ENCODE measurements at places on chromosomes 12 and 14. TPM values are rescaled to one million over a fixed set of nuclear protein-coding genes. Genes with fewer than 3 reads are reported as not detected.

Gene CIT
- polyA plus RNA-seq: 0.61 TPM

Gene AICDA
- not detected for polyA plus RNA-seq

Gene AQP2
- 0.77 TPM for polyA plus RNA-seq

Gene DDX54
- 17.2 TPM for polyA plus RNA-seq

Gene SERPINA5
- 13.2 TPM for polyA plus RNA-seq

Gene METTL25
- 4.1 TPM for polyA plus RNA-seq

Gene GPR137C
- polyA plus RNA-seq: 0.68 TPM

Gene CPM
- 5.8 TPM for polyA plus RNA-seq

Gene DNAAF2
- 6.0 TPM for polyA plus RNA-seq

Gene ZNF891
- polyA plus RNA-seq: 0.86 TPM

Gene GNB3
- 3.1 TPM for polyA plus RNA-seq

Gene RESF1
- polyA plus RNA-seq: 19.4 TPM

Gene MUCL1
- polyA plus RNA-seq: 1.5 TPM

Gene DIO2
- 0.48 TPM for polyA plus RNA-seq

Gene SDR9C7
- 0.05 TPM for polyA plus RNA-seq

Gene RTN1
- polyA plus RNA-seq: 1.1 TPM

Data from right cardiac atrium (tissue), 5 donors.